ENCODE measurements at places on chromosomes 5 and 9. TPM values are rescaled to one million over a fixed set of nuclear protein-coding genes. Genes with fewer than 3 reads are reported as not detected.
A peak's percentile ranks its signal among the peaks of the same experiment; 100 is the strongest.

SPATA31D3 gene
- total RNA-seq: not detected

STX17 gene
- total RNA-seq: 18.3 TPM

PCDHA3 gene
- total RNA-seq: 0.06 TPM

HSD17B4 gene
- total RNA-seq: 142 TPM

ALAD gene
- total RNA-seq: 5.1 TPM

TMC1 gene
- not detected for total RNA-seq

GADD45G gene
- not detected for total RNA-seq

TMEM252 gene
- total RNA-seq: not detected

TERT gene
- total RNA-seq: not detected

TLE4 gene
- 16.3 TPM for total RNA-seq

DNA sequence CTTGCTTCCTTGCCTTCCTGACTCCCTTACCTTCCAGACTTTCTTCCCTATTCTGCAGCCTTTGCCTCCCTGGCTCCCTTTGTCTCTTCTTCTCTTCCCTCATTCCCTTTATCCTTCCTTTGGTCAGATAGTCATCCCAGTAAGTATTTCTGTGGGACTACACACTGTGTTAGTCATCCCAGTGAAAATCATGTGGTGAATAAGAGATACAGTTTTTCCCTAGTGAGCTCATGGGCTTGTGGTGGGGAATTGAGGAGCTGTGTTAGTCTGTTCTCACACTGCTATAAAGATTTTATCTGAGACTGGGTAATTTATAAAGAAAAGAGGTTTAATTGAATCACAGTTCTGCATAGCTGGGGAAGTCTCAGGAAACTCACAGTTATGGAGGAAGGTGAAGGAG is 109.8 kb upstream of the EDIL3 start:
- peak; percentile 12 for DNase-seq

DNA sequence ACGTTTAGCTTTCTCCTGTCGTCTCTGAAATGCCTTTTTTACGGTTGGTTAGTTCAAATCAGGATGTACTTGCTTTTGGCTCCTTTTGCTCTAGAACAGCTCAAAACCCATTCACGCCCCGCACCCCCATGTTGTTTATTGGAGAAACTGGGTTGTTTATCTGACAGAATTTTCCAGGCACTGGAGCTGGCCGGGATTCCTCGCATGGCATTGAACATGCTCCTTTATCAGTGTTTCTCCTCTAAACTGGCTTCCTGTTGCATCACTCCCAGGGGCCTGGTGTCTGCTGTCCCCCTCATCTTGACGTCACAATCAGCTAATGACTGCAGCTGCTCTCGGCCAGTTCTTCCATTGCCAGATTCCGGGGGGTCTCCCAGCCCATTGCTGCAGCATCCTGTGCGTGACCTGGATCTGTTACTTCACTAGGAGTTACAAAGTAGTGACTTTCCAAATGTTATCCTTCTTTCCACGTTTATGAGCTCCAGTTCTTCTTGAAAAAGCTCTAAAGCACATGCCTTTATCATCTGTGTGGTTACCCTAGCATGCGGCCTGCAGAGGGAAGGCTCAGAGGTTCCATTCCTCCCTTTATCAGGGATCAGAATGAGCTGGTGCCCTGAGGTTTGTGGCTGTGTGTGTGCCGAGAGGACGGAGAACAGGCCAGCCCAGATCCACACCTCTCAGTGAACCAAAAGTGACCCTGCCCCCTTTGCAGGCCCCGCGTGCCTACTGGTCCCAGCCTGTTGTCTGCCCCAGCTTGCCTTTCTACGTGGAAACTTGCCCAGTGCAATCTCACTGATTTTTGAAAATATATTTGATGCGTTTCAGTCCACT is 27.5 kb downstream of the FAM163B start:
- no peak for DNase-seq

- no peak for DNase-seq
Measured at GRCh38 chr9:134437403-134438194, 111.3 kb downstream of the RXRA start.

- peak; percentile 80 for DNase-seq
Measured at GRCh38 chr9:3912817-3913216, 387.0 kb upstream of the RFX3 start.

DNA sequence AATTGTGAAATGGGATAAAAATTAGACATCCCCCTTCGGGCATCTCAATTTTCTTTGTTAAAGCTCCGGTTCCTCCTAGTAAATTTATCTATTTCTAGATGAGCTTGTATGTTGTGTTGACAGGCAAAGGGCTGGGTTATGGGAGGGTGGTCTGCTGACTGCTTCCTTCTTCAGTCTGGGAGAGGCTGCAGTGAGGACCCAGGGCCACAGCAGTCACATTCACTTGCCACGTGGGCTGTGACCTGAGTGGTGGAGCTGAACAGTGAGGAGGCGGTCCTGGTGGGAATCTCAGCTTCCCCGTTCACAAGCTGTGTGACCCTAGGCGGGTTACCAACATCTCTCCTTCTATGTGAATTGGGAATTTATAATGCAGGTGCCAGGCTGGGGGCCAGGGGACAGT is 57.5 kb upstream of the RXRA start:
- no peak for DNase-seq

GRCh38 chr5:176772271-176773210 is 37.8 kb upstream of the UNC5A start:
- no peak for DNase-seq

- no peak for DNase-seq
Measured at GRCh38 chr9:110266795-110267194, 10.5 kb upstream of the TXN start.

DNA sequence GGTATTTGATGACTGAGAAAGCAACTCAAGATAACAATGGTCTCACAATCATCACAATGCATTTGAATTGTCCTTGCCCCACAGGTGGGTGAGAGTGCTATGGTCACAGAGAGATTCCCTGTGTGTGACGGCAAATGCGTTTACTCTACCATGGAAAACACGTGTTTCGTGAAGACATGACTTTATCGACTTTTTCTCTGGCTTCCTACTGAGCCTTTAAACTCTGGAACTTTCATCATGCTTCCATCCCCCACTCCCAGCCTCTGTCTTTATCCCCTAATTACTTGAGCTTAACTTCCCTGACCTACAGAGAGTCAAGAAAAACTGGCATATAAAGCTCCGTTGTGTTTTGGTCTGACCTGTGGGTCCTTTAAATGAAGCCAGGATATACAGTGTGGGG is 414.1 kb upstream of the CLINT1 start:
- DNase-seq: no peak

GRCh38 chr9:37953206-37953774 is 49.4 kb upstream of the SLC25A51 start:
- no peak for DNase-seq

DNA sequence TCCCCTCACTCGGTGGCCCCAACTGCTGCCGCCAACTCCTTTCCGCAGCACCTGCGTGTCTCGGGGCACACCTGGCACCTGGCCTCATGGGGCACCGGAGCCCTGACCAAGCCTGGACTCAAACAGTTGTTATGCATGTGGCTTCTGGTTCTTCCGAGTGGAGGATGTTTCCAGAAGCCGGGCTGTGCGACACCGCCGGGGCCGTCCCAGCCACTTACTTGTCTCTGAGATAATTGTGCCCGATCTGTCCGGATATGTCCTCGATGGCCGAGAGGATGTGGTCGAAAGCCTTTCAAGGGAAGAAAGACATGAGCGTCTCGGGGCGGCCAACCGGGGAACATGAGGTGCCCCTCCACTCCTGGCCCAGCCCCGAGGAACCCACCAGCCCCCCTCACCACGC is 38.4 kb downstream of the EXOC3 start:
- DNase-seq: no peak

DNA sequence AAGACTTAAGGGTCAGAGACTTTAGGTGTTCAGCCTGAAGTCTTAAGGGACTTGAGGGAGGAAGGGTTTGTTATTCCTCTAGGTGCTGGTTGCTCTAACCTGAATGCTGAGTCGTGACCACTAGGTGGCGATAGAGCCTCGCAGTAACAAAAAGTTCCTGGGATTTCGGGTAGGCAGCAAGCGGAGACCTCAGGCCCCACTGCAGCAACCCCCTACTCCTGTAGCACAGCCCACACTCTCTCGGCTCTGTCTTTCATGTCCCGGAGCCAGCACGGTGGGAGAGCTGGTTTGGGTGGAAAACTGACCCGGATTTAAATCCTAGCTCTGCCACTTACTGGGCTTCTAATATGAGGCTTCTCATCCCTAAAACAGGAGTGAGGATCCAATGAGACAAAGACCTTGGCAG is 100.3 kb upstream of the PANK3 start:
- no peak for DNase-seq

DNA sequence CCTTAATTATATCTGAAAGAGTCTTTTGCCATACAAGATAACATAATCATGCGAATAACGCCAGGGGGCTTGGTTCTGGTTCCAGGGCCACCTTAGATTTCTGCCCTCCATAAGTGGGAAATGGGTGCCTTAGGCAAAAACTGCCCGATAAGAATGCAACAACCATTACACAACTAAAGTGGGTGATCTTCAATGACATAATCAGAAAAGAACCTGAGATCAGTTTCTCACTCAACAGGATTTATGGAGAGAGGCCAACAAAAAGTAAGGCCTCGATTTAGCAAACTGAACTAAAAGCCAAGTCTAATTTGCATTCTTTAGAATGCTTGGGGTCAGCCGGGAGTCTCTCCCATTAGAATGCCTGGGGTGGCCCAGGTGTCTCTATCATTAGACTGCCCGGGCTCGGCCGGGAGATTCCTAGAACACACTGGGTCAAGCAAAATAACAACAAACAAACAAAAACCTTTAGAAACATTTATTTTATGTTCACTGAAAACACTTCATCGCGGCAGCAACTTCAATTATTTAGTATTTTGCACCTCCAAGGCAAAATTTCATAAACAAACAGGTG is 194.8 kb downstream of the AUH start:
- no peak for DNase-seq

GRCh38 chr9:107361816-107362215 is 78.7 kb downstream of the RAD23B start:
- DNase-seq: no peak

DNA sequence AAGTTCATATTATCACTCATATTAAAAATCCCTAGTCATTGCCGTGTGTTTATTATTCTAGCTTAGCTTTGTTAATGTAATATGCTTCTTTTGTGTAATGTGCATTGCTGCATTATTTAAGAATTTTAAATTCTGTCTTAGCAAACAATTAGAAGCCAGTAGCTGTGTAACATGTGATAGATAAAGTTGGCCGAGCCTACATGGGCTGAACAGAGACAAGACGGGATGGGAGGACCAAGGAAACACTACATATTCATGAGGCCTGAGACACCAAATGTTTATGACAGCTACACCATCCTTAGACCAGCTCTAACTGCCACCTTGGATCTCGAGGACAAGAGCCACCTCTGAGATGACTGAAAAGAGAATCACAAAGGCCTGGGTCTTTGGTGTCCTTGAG is 51.0 kb upstream of the COL15A1 start:
- DNase-seq: no peak

GRCh38 chr9:134653259-134654009 is 11.8 kb downstream of the COL5A1 start:
- DNase-seq: no peak

GRCh38 chr5:14123974-14124482 is 19.1 kb upstream of the TRIO start:
- DNase-seq: no peak

- no peak for DNase-seq
Measured at GRCh38 chr9:129370770-129371169, 192.7 kb upstream of the IER5L start.

DNA sequence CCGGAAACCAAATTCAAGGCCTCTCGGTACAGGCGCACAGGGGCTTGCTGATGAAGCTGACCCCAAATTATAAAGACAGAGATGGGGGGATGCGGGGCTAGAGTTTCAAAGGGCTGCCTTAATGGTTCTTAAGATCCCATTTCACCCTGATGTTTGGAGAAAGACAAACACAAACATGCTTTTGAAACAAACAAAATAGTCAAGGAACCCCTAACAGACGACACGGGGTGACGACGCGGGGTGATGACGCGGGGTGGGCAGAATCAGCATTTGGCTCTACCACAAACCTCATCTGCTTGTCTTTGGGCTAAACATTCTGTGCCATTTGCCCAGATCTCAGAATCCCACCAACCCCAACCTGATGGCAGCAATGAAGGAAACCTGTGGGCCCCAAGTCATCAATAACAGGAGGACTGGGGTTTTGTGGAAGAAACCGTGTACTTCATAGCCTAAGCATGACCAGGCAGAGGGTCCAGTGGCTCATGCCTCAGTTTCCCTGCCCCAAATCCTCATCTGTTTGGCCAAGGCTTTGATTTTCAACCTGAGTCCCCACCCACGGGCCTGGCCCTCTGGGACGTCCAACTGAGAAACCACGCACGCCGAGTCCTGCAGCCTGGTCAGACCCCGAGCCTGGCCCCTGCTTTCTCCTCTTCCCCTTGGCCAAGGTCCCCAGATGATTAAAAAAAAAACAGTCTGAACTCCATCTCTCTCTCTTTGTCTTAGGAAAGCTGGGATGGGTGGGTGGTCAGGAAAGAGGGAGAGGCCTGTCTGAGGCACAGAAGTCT is 148.5 kb downstream of the COL23A1 start:
- DNase-seq: no peak

DNA sequence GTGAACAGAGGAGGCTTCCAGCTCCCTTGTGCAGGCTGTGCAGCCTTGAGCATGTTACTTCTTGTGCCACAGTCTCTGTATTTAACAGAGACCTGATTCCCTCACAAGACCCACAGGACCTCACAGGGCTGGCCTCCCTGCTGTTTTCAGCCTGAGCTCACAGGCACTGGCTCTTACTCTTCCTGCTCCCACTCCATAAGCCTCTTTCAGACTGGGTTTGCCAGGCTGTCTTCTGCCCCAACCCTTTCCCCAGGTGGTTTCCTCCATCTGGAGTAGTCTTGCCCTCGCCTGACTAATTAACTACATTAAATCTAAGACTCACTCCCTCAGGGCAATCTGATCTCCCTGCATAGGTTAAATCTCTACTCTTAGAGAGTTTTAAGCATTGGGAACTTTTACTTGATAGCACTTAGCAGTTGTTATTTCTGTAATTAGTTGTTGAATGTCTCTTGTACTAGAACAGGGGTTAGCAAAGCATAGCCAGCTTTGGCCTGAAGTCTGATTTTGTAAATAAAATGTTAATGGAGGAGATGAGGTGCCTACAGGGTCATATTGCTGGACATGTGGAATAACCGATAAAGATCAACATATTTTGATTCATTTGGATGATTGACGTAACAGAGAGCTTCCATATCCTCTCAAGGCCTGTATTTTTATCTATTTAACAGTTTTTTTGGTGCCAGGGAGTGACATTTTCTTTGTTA is 28.6 kb upstream of the SPATA31E1 start:
- DNase-seq: no peak

DNA sequence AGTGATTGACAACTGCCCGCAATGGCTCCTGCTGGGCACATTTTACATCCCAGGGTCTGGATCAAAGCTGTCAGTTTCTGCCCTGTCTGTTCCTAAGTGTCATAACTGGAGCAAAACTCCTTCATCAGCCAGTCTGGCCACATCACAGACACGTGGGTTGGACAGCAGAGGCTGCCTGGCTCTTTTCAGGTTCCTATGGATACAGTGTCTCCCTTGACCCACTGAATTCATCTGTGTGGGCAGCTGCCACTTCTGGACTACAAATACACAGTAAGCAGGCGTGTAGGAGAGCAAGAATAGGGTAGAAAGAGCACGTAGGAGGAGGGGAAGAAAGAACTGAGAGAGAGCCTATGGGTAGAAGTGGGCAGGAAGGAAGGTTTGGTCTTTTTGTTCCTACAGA is 238.0 kb downstream of the ENC1 start:
- no peak for DNase-seq

GRCh38 chr9:97769208-97769607 is 72.1 kb upstream of the XPA start:
- DNase-seq: no peak

All from epithelial cell of proximal tubule (primary cell).